IMR-90 (cell line): ENCODE measurements at places on chromosomes 5 and 9. TPM values are rescaled to one million over a fixed set of nuclear protein-coding genes. Genes with fewer than 3 reads are reported as not detected.

GRCh38 chr9:33443464-33444154 is 3.8 kb downstream of the AQP3 start:
- H3K27me3 ChIP-seq, result peaks cover 11% of the 10 kb centered on the region
- peaks cover 10% of the 10 kb centered on the region for H3K4me1 ChIP-seq
- DNase-seq, result no peak
- no peak overlapping the region for H3K4me3 ChIP-seq

Gene RLN1
- not detected in 2 replicates for total RNA-seq

DNA sequence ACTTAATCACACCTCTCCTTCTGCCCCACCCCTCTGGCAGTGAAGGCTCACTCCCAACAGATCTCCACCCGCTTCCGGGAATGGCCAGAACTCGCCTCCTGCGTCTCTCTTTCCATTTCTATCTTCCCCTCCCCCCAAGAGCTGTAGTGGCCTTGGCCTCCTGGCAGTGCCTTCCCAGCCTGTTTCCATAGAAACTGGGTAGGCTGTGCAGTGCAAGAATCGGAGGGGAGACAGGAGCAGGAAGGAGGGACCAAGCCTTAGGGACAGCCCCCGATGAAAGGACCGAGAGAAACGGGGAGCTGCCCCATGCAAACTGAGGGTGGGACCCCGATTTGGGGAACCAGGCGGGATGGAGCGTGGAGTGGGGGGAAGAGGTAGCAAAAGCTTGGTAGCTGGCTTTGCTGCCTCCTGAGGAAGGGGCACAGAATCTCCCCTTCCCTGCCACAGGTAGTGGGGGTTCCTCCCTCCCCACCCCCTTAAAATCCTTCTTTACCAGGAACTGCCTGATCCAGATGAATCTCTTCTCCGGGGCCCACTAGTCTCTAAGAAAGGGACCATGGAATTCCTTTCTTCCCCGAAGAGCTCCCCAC is 4.5 kb upstream of the PCDH1 start:
- no peak overlapping the region for H3K4me3 ChIP-seq
- H3K27me3 ChIP-seq, result peaks cover 58% of the 10 kb centered on the region
- no peaks in the 10 kb centered on the region for H3K36me3 ChIP-seq
- no peak overlapping the region for H3K27ac ChIP-seq
- H3K4me1 ChIP-seq, result peaks cover 4% of the 10 kb centered on the region; the same call in 1 of the 2 replicates
- DNase-seq, result no peak

DNA sequence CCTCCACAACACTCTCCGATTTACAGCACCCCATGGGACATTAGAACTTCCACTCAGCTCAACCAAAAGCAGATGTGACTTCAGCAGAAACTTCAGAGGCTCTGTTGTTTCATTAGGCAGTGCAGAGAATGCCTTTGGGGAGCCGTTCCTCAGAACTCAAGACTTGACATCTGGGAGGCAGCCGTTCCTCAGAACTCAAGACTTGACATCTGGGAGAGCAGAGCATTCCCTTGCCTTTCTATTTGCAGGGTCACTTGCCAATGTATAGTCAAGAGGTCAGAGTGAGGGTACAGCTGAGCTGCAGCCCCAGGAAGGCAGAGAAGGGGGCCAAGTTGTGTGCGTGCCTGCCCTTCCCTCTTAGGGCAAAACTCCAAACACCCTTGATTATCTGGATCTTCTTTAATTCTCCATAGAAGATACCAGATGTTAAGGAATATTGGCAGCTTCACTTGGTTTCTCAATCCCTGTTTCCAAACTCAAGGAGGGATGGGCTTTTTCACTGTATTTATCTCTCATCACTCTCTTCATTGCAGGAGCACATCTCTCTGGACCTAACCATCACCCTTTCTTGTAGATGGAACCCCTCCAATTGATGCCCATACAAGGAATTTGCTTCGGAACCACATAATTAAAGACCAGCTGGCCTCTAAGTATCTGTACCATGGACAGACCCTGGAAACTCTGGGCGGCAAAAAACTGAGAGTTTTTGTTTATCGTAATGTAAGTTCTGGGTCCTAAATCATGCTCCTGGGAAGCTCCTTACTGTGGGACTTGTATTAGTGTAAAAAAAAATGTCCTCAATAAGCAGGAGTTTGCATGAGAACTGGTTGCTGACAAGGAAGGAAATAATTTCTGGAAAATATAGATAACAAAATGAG is 25.6 kb downstream of the TGFBI start:
- H3K4me3 ChIP-seq, result no peak overlapping the region
- H3K27me3 ChIP-seq, result no peaks in the 10 kb centered on the region
- peaks cover 73% of the 10 kb centered on the region for H3K36me3 ChIP-seq
- DNase-seq, result peak; percentile 49

DNA sequence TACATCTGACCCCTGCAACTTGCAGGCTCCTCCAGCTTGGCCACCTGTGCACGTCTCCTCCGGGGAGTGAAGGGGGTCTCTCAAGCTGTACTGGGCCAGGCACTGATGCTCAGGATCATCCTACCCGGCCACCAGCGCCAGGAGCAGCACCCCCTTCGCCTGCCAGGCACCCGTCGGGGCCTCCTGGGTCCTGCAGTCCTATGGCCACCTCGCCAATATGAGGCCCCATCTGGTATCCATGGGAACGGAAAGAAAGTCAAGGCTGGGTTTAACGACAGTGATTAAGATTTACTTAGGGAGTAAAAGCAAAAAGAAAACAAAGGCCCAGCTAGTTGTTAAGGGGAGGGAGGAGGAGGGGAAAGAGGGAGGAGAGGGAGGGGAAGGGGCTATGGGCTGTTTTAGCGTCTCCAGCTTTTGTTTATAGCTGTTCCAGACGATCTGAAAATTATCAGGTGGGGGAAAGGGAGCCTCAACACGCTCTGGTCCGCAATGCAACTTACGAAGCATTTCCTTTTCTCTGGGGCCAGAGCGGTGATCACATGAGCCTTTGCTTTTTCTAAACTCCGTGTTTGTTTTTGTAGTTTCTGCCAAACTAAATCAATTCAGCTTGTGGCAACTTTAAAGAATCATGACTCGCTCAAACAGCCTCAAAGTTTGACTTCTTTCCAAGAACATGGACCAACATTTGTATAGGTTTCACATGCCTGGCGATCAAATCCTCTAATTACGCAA is 132.4 kb downstream of the ROR2 start:
- peaks cover 13% of the 10 kb centered on the region; the same call in 1 of the 2 replicates for H3K27me3 ChIP-seq
- peak overlapping the region; percentile 85 for H3K27ac ChIP-seq
- DNase-seq, result peak; percentile 95
- H3K4me3 ChIP-seq, result no peak overlapping the region; the same call in 1 of the 2 replicates
- peaks cover 41% of the 10 kb centered on the region for H3K4me1 ChIP-seq

DNA sequence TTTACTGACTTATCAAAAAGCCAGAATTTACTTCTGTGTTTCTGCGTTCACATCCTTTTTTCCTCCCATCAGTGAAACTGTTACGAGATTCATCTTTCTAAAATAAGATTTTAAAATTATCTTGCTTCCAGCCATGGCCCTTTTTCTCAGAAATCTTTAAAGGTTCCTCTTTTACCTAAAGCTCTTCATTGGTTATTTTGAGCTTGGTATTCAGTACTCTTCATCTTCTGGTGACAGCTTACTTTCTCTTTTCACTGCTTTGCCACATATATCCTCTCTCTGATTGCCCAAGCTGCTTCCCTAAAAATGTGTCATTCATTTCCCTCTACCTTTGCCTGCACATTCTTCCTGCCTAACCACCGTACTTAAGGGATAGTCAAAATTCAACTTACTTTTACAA is 32.3 kb downstream of the TGFBR1 start:
- no peak overlapping the region for H3K27ac ChIP-seq
- peaks cover 7% of the 10 kb centered on the region for H3K4me1 ChIP-seq
- peaks cover 24% of the 10 kb centered on the region for H3K36me3 ChIP-seq

DNA sequence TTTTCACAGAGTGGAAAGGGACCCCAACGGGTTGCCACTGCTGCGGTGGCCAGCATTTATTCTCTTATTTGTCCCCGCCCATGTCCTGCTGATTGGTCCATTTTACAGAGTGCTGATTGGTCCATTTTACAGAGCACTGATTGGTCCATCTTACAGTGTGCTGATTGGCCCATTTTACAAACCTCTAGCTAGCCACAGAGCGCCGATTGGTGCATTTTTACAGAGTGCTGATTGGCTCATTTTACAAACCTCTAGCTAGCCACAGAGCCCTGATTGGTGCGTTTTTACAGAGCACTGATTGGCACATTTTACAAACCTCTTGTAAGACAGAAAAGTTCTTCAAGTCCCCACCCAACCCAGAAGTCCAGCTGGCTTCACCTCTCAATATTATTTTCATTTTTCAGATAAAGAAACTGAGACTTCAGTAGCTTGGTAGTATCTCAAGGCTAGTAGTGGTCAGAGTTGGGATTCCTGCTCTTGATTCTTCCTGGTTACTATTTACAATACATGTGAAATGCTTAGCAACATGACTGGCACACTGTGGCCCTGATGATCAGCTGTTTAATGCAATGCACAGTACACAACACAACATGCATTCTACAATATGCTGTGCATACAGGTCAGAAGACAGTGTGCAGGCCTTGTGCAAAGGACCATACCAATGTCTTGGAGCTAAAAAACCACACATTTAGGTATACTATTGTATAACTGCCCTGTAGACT is 63.6 kb upstream of the BOD1 start:
- H3K27ac ChIP-seq, result no peak overlapping the region
- no peak overlapping the region for H3K4me3 ChIP-seq
- DNase-seq, result no peak
- peaks cover 5% of the 10 kb centered on the region for H3K27me3 ChIP-seq
- H3K36me3 ChIP-seq, result no peaks in the 10 kb centered on the region

- peaks cover 4% of the 10 kb centered on the region for H3K27me3 ChIP-seq
- H3K27ac ChIP-seq, result no peak overlapping the region
- H3K36me3 ChIP-seq, result no peaks in the 10 kb centered on the region
- no peak overlapping the region for H3K4me3 ChIP-seq
Observed at GRCh38 chr5:74394916-74395880, 245.3 kb downstream of the ENC1 start.

DNA sequence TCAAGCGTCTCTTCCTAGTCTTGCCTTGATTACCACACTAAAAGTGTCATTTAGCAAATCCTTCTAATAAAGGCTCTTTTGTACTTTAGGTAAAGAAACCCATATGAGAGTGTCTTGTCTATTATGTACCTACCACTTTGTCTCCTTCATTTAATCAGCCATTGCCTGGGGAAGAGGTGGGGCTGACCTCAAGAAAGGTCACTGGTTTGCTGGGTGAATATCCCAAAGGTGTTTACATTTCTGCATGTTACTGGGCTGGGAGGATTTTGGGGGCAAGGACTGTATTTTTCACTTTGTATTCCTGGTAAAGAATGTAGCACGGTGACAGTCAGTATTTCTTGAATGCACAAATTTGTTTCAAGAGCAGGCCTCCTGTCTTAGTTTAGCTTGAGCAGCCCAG is 11.9 kb upstream of the RPS23 start:
- no peak for DNase-seq
- H3K27ac ChIP-seq, result no peak overlapping the region
- no peaks in the 10 kb centered on the region for H3K36me3 ChIP-seq

Gene IL5
- total RNA-seq, result not detected in 2 replicates

Gene SPINK4
- not detected in 2 replicates for total RNA-seq

DNA sequence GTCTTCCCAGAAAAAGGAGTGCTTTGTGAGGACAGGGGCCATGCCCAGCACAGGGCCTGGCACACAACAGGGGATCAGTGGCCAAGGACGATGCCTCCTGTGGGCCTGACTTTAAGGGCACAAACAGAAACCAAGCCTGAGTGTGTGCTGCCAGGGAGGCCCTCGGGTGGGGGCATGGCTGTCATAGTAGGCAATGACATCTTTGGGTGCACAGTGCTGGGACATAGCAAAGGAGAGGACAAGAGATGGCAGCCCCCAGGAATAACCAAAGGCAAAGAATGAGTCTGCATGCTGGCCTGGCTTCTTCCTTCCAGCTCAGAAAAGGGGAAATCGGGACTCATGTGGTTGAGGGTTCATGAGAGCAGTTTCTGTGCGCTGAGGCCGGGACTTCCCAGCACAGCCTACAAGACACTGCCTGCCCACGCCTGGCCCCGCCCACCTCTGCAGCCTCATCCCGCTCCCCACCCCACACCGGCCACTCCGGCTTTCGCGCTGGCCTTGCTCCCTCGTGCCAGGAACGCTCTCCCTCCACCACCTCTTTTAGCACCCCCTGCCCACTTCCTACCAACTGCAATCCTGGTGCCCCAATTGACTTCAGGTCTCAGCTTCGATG is 13.8 kb upstream of the LHX2 start:
- peak; percentile 19 for DNase-seq
- no peaks in the 10 kb centered on the region for H3K36me3 ChIP-seq
- H3K27me3 ChIP-seq, result peaks cover 82% of the 10 kb centered on the region

DNA sequence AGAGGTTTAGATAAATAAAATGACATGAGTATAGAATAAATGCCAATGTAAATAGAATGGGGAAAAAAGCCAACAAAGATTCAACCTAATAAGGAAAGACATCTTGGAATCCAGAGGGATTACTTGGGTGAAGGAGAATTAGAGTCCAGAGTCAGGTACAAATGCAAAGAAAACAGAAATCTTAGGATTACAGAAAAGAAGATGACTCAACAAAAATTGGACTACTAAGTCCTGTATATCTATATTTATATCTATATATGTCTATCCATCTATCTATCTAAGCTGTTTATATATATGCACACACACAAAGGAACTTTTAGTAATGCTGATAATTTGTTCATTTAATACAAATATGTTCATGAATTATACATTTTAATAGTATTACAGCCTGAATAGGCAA is 27.6 kb downstream of the FAM174A start:
- H3K27ac ChIP-seq, result no peak overlapping the region
- DNase-seq, result no peak
- H3K36me3 ChIP-seq, result no peaks in the 10 kb centered on the region
- no peak overlapping the region for H3K4me3 ChIP-seq
- H3K27me3 ChIP-seq, result no peaks in the 10 kb centered on the region

GRCh38 chr5:92758552-92758951 is 822.5 kb downstream of the NR2F1-AS1 start:
- peak; percentile 82 for DNase-seq
- no peaks in the 10 kb centered on the region for H3K36me3 ChIP-seq
- peaks cover 4% of the 10 kb centered on the region; the same call in 1 of the 2 replicates for H3K4me1 ChIP-seq
- no peak overlapping the region for H3K27ac ChIP-seq
- H3K27me3 ChIP-seq, result no peaks in the 10 kb centered on the region
- no peak overlapping the region for H3K4me3 ChIP-seq

DNA sequence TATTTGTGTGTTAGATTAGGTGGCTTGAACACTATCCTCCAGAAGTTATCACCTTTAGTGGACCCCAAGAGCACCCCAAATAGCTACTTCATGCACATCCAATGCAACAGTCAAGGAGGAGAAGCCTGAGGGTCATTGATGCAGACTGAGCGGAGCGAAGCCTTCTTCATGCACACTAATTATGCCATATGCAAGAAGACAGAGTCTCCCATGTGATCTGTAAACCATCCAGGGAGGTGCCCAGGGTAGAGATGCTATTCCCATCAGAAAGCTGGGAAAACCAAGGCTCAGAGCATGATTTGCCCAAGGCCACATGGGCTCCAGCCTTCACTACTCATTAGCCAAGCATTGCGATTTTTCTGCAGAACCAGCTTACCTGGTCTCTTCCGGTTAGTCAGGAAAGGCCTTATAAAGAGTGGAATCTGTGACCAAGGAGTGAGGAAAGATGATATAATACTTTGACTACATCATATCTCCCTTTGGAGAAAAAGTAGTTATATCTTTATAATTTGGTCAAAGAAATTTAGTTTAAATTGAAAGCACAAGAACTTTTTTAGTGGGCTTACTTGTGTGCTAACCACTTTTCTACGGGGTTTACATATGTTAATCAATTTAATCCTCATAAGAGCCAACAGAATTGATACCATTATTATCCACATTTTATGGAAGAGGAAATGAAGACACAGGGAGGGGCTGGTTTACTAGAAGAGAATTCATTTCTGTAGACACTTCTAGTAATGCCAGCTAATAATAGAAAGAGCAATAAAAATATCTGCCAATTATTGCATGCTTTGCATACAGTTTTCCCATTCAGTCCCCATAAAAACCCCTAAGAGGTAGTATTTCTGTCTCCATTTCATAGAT is 220.0 kb downstream of the ESM1 start:
- DNase-seq, result no peak
- H3K4me1 ChIP-seq, result peaks cover 8% of the 10 kb centered on the region
- no peaks in the 10 kb centered on the region for H3K27me3 ChIP-seq
- H3K36me3 ChIP-seq, result no peaks in the 10 kb centered on the region

Gene SLC12A2
- total RNA-seq, result 30.3 and 42.2 TPM in 2 replicates

Gene CNTNAP3
- 0.90 and 1.1 TPM in 2 replicates for total RNA-seq
